ENCODE measurements at places on chromosomes 6 and 20.

- no peak for DNase-seq
These were observed 259.1 kb downstream of the ZFAND3 start for GRCh38 chr6:38078671-38079070.

GRCh38 chr6:89745716-89746115 is 73.9 kb downstream of the MDN1 start:
- DNase-seq = no peak

DNA sequence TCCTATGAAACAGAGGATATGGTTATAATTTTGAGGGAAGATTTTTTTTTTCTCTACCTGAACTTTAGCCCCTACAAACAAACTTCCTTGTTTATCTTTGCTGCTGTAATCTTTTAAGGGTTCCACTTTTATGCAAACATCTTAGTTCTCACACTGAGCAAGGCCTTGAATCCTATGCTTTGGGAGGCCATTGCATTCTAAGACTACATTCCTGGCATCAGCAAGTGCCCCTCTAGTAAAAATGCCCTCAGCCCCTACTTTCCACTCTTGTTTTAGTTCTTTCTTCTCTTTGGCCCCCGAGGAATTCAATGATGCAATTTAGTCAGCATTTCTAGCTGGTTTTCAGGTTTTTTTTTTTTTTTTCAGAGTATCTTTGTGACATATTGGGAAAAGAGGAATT is 8.1 kb upstream of the AHI1 start:
- DNase-seq = no peak

DNA sequence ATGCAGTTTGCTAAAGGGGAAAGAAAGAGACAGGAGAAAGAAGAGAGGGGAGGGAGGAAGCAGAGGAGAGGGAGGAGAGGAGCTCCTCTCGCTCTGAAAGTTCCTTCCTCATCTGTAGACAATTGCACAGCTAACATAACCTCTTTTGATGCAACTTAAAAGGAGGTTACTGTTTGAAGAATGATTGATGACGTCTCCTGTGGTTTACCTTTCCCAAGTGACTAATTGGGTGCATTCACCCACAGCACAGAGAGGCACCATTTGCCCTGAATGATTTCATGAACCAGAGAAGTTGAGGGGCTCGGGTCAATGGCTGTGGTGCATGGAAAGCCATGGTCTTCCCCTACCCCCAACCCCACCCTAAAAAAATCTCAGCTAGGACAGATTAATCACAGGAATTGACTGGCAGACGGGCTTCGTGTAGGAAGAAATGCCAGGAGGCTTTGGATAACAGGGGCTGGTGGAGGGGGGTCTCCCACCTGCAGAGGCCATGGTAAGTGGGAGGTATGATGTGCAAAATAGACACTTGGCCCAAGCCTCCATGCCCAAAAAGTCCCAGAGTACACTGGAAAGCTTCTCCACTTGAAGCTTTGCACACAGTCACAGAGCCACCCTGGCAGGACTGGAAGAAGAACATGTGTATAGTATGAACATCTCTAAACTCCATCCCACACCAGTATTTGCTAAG is 213.7 kb downstream of the ANKRD60 start:
- DNase-seq = no peak

GRCh38 chr6:109263873-109264700 is 118.2 kb downstream of the CD164 start:
- DNase-seq = no peak

GRCh38 chr6:103874575-103874974 is 985.1 kb downstream of the HACE1 start:
- DNase-seq = no peak

DNA sequence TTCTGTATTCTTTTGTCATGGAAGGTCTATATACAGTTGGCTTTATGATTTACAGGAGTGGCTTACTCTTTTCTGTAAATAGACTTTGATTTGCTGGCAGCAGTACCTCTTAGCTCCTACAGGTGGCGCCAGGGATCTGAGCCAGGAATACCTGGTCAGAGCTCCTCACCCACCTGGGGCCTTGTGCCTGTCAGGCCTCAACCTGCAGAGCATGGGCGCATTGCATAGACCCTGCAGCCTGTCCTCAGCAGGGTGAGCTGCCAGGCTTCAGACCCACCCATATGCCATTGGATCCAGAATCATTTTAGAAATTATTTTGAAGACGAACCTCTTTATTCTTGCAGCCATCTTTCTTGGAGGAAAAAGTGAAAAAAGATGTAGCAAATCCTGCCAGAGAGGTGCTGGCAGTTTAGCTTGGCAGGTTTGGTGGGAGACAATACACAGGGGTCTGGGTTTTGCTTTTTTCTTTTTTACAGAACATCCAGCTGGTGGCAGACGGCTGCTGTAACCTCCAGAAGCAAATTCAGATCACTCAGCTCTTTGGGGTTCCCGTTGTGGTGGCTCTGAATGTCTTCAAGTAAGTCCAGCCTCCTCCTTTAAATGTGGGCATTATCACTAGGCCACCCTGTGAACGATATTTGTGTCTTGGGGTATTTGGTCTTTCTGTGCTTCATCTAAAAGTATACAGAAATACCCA is 149.1 kb downstream of the MTHFD1L start:
- peak; percentile 71 for DNase-seq

DNA sequence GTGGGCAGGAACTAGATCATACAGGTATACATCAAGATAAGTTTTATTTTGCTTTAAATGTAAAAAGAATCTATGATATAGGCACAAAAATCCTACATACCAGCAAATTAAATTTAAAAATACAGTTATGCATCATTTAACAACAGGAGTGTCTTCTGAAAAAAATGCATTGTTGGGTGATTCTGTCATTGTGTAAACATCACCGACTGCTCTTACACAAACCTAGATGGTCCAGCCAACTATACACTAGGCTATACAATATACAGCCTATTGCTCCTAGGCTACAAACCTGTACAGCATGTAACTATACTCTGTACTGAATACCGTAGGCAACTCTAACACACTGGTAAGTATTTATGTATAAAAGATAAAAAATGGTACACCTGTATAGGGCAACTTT is 139.4 kb downstream of the RNGTT start:
- DNase-seq = no peak

- DNase-seq = no peak
These were observed 170.3 kb upstream of the FLRT3 start for GRCh38 chr20:14507711-14508110.

GRCh38 chr6:34243901-34244884 is 4.6 kb downstream of the SMIM29 start:
- DNase-seq = peak; percentile 84

DNA sequence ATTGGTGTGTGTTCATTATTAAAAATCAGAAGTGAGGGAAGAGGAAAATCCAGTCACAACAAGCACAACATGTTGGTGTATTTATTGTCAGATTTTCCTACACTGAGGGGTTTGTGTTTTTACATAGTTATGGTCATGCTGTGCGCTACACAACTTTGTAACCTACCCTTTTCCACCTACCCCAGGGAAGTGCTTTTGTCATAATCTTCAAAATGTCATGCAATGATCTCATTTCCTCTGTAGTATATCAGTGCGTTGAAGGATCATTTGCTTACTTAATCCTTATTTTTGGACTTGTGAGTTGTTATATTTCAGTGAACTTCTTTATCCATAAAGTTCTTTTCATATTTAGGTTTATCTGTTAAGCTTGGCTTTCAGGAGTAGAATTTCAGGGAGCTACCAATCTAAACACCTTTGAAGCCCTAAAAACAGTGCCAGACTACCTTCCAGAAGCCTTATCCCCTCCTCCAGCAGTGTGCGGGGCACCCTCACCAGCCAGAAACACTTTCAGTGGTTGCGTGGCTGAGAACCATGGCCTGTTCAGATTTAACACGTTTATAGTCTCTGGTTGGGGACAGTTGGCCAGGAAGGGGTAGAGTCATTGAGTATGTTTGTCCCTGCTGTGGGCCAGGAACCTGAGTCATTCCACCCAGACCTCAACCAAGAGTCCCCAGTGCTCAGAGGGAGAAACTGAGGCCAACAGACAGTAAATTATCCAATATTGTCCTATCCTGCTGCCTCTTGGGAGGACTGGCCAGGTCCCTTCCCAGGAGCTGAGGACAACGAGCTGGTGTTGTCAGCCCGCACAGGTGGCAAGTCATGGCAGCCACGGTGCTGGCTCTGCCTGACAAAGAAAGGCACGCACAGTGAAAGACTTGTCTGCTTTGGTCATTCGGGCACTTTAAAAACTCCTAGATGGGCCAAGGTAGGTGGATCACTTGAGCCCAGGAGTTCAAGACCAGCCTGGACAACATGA is 40.3 kb downstream of the STK35 start:
- DNase-seq = no peak

Measured in head of caudate nucleus (tissue), 42 donors.